ENCODE measurements at places on chromosomes 2 and 18.

DNA sequence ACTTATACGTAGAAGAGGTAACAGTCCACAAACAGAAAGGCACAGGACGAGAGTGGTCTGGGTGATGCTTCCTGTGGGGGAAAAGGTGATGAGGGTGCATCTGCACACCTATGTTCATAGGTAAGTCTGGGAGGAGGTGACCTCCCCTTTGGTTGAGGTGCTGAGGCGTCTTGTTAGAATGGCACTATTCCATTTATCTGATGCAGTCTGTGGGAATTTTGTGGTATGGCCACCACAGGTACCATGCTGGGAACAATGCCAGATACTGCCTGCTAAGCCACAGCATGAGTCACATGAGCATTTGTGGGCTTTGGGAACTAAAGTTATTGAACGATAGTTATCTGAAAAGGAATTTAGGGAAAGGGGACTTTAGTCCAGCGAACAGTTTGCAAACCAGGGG lies 27.9 kb downstream of the IL37 start:
- no peak for DNase-seq

DNA sequence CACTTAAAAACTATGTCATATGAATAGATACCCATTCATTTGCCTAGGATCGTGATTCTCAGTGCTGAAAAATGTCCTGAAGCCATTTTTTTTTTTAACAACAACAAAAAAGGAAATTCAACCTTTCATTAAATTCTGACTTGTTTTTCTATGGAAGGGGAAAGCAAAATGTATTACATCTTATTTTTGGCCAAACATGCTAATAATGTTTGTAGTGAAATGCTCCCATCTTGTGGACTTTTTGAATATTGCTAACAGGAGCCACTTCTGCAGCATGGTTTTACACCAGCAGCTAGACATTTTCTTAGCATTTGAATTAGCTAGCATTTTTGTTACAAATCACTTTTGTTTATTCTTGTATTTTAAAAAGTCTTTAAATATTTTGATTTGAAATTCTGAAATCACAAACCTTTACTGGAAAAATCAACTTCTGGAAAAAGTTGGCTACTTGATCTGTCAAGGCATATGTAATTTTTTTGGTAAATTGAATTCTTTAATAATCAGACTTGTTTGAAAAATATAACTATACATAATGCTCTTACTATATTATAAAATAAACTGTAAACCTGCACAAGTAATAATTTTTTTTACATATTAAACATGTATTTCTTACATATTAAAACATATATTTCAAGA lies 75.8 kb downstream of the KIDINS220 start:
- DNase-seq, result peak; percentile 45

GRCh38 chr18:55248495-55248894 lies 289.2 kb upstream of the CCDC68 start:
- DNase-seq, result no peak

GRCh38 chr2:158102446-158102845 lies 770 bp downstream of the UPP2 start:
- DNase-seq, result no peak

DNA sequence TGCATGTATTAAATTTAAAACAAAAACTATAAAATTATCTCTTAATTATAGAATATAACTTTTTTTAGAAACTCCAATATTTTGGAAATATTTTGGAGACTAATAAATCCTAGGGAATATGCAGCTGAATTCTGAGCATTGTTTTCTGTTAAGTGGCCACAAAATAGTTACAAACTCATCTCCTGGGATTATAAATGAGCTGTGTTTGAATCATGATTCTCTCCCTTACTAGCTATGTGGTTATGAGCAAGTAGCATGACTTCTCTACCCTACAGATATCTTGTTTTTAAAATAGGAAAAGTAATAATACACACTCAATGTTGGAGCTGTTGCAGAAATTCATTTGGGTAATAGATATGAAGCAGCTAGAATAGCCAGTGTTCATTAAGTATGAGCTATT lies 137.9 kb upstream of the ITGA4 start:
- no peak for DNase-seq

DNA sequence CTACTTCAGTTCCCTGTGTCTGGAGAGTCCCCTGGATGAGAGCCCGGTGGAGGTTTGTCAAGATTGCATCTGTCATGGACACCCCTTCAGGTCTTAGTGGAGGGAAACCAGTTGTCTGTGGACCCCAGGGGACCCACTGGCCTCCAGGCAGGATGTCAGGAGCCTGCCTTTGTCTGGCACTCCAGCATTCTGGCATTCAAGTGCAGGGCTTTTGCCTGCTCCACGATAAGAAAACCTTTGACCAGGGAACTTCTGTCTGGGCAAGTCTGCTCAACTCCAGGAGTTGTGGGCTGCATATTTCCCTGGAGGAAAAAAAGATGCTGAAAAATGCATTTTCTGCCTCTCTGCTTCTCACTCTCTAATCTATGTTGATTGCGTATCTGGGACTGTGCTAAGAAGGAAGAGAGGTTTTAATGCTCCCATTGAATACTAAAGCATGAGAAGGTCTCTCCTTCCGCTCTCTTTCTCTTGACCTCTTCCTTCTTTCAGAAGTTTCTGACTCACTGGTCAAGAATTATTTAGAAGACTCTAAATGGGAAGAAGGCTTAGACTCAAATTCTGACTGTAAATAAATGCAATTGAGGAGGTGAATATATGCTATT lies 104.5 kb downstream of the MMADHC start:
- DNase-seq, result no peak

DNA sequence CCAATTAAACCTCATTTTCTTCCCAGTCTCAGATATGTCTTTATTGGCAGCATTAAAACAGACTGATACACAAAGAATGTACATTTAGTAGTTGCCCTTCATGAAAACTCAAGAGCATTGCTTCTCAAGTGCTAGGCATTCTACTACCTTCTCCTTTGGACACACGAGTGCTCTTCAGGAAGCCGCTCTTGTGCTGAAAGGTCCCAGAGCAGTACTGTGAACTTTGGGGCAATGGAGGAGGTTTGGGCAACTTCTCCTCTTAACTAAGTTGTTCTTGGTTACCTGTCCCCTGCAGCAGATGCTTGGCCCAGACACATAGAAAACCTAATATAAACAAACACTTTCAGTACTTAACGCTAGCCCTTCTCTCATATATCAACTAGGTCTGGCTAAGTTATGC lies 362.8 kb downstream of the DPP10 start:
- DNase-seq, result no peak

GRCh38 chr2:19246496-19246895 lies 111.9 kb downstream of the OSR1 start:
- DNase-seq, result no peak

GRCh38 chr2:204127238-204127637 lies 190.7 kb downstream of the ICOS start:
- DNase-seq, result no peak

DNA sequence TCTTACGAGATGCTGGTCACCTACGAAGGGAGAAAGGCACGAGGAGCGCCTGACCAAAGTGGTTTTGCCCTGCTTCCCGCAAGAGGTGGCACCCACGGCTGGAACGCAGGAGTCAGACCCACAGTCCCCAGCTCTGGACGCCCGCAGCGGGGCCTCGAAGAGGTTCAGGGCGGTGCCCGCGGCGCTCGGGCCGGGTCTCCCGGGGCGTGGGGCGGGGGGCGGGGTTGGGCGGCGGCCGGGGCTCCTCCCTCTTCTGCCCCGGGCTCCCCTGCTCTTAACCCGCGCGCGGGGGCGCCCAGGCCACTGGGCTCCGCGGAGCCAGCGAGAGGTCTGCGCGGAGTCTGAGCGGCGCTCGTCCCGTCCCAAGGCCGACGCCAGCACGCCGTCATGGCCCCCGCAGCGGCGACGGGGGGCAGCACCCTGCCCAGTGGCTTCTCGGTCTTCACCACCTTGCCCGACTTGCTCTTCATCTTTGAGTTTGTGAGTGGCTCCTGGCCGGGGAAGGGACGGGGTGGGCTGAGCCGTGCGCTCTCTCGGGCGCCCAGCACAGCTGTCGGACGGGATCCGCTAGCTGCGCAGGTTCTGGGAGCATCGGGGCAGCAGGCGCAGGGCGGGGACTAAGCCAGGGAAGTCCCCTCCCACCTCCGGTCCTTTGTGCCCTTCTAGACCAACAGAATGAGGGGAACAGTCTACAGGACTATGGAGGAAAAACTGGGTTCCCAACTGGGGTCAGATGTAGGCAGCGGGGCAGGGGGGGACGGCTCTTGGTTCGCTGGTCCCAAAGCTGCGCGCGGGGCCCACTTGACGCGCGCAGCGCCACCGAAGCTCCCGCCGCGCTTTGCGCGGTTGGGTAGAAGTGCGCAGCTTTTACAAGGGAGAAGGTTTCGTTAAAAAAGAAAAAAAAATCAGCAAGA lies at the start of gene MAL:
TSS of gene MAL (plus strand) at position 303 of the 914 bp plus-strand sequence. CDS start at position 388, 85 bp downstream.
- peak; percentile 64 for DNase-seq

DNA sequence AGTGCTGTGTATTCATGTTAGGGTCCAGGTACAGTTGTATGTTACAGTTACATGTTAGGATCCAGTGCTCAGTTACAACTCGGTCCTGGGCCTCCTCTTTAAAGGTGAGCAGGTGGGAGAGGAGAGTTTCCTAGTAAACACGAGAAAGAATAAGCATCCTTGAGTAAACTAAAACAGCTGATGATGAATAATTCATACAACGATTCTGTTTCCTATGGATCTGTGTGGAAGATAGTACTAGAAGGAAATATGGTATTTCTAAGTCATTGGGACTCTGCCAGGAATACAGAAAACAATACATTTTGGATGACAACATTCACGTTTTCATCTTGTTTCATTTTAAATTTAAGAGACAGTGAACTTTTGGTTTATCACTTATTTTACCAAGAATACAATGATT lies 29.5 kb downstream of the SNTG2 start:
- DNase-seq, result no peak

DNA sequence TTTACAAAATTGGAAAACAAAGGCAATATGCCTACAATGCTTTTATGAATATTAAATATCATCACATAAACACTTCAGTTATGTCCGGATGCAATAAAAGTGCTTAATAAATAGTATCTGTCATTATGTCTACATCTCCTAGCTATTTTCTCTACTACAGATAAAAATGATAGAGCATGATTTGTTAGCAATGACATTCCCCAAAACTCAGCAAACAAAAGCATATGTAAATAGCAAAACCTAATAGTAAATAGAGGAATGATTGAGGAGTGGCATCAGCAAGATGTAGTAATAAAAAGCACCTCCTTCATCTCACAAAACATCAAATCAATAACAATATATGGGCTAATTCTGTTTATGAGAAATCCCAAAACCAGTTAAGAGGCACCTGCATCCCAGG lies 46.5 kb upstream of the COL5A2 start:
- no peak for DNase-seq

All from GM10248 (cell line).